ENCODE measurements at places on chromosomes 1 and 21. TPM values are rescaled to one million over a fixed set of nuclear protein-coding genes. Genes with fewer than 3 reads are reported as not detected.

GRCh38 chr1:220011620-220012019 is 34.7 kb downstream of the EPRS1 start:
- DNase-seq: no peak

- DNase-seq: no peak
Measured at GRCh38 chr1:230423951-230424350, 2.2 kb downstream of the PGBD5 start.

DNA sequence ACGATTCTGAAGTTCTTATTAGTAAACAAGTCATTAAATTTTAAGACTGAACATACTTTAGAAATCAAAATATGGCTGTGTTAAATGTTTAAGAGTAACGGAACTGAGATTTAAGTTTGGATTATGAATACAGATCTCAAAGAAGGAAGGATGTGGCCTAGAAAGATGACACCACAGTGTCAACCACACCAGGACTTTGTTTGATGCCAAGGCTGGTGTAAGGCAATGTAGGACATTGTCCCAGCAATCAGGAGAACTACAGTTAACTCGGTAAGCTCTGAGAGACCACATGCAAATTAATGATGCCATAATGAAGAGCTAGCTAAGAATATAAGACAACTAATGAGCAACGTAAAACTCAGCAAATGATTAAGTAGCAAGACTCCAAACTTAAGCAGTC is 932.9 kb downstream of the ADGRL2 start:
- DNase-seq: no peak

DNA sequence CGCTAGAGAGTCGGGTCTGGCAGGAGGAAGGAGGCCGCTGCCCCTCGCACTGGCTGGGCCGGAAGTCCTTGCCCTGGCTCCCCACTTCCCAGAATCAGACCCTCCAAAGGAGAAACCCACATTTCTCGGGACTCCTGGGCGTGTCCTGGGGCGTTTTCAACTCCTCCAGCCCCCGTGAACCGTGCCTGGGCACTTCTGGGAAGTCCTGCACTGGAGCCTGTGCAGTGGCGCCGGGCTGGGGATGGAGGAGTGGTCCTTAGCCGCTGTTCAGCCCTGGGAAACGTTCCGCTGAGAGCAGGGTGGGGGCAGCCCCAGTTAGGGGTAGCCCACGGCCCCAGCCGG is 3.0 kb downstream of the IGSF21 start:
- peak; percentile 45 for DNase-seq

DNA sequence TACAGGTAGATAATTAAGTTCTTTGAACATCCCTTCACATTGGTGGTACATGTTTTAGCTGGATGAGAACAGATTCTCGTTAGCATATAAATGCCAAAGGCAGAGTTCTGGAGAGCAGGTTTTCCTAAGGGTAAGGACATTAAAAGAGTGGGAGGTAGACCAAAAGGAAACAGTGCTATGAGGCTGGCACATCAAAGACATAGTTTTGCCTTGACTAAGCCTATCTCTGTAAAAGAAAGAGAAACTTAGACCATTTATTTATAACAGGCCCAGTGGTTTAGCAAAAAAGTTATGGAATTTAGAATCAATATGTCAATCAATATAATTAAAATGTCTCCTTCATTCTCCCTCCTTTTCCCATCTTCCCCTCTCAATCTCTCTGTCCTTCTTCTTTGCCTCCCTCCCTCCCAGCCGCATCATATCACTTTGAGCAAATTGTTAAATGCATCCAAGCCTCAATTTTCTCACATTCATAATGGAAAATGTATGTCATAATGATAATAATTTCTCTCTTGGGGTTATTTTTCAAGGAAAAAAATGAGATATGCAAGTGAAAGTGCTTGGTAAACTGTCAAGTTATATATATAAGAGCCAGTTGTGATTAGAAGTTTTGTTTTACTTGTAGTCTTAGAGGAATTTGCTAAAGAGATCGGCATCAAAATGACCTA is 209.9 kb upstream of the SGIP1 start:
- DNase-seq: no peak

GRCh38 chr1:8202182-8202905 is 115.6 kb upstream of the SLC45A1 start:
- DNase-seq: peak; percentile 47

DNA sequence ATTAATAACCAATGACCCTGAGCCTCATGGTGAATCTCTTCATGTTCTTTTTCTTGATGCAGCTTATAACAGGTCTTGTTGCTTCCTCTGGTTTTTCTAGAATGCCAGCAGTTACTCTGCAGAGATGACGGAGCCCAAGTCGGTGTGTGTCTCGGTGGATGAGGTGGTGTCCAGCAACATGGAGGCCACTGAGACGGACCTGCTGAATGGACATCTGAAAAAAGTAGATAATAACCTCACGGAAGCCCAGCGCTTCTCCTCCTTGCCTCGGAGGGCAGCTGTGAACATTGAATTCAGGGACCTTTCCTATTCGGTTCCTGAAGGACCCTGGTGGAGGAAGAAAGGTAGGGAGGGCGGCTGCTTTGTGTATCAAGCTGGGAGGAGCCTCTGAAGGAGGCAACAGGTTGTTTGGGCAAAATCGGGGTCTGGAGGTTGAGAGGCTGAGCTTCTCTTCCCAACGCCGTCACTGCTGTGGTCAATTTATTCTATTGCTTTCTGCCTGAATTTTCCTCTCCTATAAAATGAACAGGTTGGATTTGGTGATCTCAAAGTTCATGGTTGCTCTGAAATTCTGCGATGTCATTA is 6.7 kb downstream of the ABCG1 start:
- DNase-seq: no peak

DNA sequence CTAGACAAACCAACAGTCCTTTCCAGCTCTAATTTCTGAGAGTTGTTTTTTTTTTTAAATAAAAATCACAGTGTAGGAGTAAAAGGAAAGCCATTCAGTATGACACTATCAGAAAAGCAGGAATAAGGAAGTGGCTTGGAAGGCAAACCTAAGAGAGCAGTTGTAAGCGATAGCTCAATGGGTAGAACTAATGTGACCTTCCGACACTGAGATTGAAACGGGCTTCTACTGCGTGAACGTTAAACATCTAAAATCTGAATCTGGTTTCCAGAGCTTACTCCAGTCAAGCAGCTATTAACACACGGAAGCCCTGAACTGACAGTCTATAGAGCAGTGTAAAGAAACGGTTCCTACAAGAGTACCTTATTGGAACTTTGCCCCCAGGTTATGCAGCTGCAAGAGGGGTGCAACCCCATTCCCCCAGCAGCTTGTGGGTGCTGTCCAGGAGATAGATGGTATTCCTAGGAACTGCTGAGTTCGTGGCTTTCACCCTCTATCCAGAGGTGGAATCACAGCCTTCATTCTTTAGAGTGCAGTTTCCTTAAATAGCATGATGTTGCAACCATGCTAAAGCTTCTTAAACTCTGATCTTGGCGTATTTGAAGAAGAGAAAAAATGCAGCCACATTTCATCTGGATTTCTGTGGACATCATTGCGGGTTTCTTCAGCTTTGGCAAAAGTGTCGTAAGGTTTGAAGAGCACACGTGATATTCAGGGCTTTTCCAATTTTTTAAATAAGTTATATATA is 3.3 kb upstream of the IRF2BP2 start:
- no peak for DNase-seq

GRCh38 chr1:118185084-118185832 is at the start of gene SPAG17:
Gene SPAG17, minus strand, starts transcription at chr1:118185228. Its CDS starts 71 bp downstream, at chr1:118185157.
- peak; percentile 98 for DNase-seq

DNA sequence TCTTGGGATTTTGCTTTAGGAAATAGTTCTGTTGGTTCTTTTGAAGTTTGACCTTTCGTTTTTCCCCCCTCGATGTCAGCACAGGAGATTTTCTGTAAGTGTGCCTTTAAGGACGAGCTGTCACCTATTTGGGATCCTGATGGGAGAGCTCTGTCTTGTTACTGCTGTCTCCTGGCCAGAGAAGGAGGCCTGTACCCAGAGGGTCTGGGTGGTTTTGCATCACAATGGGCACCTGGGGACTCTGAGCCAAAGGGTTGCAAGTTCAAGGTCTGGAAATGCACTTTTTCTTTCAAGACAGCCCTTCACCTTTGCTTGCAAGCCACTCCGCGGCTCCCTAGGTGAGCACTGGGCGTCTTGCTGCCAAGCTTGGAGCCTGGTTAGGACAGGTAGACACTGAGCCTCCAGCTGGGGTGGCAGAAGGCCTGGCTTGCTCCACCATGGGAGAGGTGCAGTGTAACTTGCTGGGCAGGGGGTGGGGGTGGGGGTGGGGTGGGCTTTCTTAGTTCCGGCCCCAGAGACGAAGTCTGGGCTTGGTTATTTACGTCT is 2.9 kb downstream of the AJAP1 start:
- no peak for DNase-seq

GRCh38 chr1:226563666-226564065 is 15.1 kb downstream of the STUM start:
- no peak for DNase-seq

DNA sequence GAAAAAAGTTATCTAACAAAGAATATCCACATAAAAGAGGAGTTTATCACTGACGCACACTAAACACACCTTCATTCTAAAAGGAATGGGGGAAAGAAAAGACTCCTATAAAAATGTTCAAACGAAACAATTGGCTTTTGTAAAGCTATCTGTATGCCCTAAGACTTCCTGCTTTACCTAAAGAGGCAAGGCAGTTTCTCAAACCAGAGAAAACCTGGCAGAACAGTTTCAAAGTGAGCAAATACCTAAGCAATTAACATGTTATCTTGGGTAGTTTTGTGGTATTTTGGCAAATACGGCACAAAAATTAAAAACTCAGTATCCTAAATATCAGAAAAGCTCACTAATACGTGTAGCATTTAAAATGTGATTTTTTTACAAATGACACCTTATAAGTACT is 1.9 kb downstream of the PUM1 start:
- peak; percentile 27 for DNase-seq

GRCh38 chr1:150507912-150508864 is at the start of gene ECM1:
Gene ECM1, plus strand, starts transcription at chr1:150508109. Its CDS starts 101 bp downstream, at chr1:150508210.
- no peak for DNase-seq

DNA sequence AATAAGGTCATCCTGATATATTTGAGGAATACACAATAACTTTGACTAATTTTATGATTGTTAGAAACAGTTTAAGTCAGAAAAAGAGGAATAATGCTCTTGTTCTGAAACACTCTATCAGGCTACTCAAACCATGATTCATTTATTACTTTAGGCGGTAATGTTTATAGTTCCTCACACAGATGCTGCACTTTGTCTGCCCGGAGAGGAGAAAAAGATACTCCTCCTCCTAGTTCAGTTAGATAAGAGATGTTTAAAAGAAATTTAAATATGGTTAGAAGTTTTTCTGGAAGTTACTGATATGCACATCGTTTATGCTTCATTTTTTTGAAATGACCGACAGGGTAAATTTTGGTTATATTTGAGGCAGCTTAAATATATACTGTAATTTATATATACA is 103.0 kb downstream of the ZMYM4 start:
- DNase-seq: no peak

- no peak for DNase-seq
Measured at GRCh38 chr1:243921111-243921510, 71.1 kb upstream of the AKT3 start.

DNA sequence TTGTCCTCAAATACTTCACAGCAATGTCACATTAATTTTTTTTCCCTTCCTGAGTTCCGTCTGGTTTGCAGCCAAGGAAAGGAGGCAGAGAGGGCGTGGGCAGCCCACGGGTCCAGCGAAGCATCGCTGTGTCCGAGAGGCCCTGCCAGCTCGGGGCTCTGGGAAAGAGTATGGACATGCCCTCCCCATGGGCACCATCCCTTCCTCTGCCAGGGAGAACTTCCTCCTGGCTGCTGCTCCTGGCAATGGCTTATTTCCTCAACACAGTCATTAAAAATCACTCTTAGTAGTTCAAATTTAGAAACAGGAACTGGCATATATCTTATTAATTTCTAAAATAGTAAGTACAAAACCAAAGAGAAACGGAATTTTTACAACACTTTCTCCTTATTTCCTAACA is 115.4 kb downstream of the RIPK4 start:
- DNase-seq: no peak

DNA sequence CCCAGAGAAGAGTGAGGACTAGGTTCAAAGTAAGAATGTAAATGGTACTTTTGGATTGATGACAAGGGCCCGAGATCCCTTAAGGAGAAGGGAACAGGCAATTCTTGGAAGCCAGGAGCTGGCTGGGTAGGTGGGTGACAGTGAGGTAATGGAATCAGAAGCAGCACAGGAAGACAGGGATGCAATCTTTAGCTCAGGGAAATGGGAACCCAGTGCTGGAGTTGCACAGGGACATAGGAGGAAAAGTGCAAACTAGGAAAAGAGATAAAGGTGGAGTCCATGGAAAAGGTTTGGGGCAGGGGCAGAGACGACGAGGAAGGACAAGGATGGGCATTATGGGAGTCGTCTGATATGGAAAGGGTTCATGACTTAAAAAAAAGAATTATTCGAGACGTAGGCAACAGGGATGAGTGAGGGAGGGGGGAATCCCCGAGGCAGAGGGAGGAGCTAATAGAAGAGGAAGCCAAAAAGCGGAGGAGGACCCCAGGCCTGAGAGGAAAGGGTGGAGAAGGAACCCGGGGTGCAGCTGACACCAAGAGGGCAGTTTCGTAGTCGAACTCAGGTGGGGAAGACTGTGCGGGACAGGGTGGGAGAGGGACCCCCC is 495 bp downstream of the PI4KB start:
- DNase-seq: no peak

- DNase-seq: no peak
Measured at GRCh38 chr21:34897828-34898227, 151.3 kb downstream of the RUNX1 start.

DNA sequence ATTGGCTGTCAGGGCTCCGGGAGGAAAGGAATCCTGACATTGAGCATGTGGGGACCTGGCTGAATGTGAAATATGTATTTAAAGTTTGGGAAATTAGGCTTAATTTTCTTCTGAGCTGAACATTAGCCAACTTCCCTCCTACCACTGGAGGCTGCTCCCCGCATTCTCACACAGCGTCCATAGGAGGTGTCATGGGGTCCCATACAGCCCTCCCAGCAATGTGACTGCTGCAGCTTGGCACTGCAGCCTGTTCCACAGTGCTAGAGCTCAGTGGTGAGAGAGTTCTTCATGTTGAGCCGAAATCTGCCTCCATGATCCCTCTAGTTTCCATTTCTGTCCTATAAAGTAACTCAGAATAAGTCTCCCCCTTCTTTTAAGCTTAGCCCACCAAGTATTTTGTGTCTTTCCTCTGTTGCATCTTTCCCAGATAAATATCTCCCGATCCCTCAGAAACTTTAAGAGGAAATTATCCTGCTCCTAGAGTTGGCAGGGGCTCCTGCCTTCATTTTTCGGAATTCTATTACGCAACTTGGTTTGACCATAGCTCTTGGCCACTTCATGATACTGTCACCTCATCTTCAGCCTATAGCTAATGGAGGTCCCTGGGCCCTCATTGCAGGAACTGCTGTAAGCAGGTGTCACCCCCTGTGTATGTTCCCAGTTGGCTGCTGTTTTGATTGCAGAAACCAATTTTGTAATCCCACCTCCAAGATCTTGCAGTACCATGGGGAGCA is 2.0 kb downstream of the FCRL6 start:
- no peak for DNase-seq

The TRNP1 gene
- 2.0 TPM for total RNA-seq

The SIPA1L2 gene
- 19.5 TPM for total RNA-seq

The KRTAP10-5 gene
- not detected for total RNA-seq

The ZNF593OS gene
- 2.1 TPM for total RNA-seq

The GPR161 gene
- 21.1 TPM for total RNA-seq

The HFM1 gene
- total RNA-seq: 15.1 TPM

The GJA4 gene
- not detected for total RNA-seq
